Effector memory CD4-positive, alpha-beta T cell (primary cell): ENCODE measurements at places on chromosomes 16 and 17.

DNA sequence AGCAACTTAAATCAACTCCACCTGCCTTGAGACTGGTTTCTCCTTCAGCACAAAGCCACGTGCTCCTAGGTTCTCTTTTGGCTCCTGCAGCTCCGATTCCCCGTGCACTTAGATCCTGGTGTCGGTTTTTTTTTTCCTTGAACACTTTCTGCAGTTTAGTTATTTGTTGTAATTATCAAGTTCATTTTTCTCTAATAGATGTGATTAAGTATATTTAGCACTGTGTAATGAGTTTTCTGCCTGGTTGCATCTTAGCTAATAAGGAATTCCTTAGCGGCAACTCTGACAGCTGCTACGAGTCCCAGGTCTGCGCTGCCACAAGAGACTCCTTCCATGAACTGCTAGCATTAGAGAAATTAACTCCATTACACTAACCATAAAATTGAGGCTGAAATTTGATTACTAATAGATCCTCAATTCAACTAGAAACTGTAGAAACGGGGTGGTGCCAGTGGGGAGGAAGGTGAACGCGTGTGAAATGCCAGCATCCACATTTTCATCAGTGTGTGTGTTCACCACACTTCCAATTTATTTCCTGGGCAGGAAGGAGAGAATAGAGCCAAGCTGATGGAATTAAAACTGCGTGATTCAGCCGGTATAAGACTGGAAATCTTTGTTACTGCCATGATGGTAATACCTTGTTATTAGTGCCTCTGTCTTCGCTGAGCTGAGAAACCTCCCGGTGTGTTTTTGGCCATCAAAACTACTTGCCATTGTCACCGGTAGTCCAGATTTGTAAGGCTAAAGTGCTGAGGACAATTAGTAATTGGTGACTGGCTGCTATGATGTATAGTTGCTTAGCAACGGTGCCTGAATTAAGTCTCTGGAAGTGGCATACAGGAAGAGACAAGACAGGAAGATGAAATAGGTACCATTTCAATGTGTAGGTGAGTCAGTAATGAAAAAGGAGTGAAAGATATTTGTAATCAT lies 232.4 kb downstream of the IRX3 start:
- DNase-seq = no peak

DNA sequence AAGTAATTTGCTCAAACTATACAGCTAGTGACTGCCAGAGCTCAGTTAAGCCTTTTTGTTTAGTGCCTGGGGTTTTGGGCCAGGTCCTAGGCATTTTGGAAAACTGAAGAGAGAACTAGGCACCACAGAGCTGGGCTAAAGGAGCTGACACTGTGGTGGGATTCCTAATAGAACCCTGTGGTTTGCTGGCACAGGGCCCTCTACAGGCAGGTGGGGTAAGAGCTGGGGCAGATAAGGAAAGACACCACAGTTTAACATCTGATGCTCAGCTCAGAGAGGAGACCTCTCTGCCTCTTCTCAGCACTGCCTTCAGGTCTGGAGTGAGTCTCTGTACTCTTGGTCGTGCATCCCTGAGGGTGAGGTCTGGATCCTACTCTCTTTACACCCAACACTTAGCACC lies 121.2 kb downstream of the SNX11 start:
- DNase-seq = no peak

DNA sequence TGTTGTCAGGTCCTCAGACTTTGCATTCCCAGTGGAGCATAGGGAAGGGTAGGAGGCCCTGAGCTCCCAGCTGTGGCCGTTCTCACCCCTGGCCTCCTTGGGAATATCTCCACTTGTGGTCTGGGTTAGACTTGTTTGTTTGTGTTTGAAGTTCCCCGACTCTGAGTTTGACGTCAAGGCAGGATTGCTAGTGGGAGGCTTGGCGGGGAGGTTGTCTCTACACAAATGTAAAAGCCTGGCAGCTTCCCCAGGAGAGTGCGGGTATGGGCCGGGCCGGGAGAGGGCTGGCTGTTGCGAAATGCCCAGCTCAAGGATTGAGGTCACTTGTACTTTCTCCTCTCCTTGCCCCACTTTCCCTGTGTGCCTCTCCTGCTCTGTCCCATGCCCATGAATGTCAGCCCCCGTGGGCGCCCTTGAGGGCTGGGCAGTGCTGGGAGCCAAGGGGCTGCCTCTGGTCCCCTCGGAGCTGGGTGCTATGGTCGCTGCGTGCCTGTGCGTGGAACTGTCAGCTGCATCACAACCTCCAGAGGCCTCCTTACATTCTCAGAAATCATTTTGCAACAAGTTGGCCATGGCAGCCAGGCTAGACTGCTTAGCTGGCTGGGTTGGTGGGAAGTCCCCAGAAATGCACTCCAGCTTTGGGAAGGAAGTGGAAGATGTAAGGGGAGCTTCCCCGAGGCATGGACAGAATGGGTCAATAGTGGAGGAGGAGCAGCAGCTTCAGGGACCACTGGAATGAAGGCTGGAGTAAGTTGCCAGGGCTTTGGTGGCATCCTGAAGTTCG lies 84.3 kb downstream of the KSR1 start:
- DNase-seq = no peak

DNA sequence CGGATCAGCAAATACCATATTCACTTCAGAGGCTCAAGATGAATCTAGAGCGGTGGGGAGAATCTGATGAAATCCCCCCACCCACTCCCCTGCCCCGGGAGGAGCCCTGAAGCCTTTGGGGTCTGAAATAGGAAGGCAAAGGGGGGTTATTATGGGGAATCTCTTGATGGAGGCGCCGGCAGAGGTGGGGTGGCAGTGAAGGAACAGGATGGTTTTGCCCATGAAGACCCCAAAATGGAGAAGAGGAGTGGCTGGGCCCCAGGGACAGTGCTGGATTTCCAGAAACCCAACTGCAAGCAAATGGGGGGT lies 637 bp downstream of the WNT3 start:
- DNase-seq = no peak

GRCh38 chr17:75225016-75225415 lies 19.5 kb downstream of the NUP85 start:
- no peak for DNase-seq

DNA sequence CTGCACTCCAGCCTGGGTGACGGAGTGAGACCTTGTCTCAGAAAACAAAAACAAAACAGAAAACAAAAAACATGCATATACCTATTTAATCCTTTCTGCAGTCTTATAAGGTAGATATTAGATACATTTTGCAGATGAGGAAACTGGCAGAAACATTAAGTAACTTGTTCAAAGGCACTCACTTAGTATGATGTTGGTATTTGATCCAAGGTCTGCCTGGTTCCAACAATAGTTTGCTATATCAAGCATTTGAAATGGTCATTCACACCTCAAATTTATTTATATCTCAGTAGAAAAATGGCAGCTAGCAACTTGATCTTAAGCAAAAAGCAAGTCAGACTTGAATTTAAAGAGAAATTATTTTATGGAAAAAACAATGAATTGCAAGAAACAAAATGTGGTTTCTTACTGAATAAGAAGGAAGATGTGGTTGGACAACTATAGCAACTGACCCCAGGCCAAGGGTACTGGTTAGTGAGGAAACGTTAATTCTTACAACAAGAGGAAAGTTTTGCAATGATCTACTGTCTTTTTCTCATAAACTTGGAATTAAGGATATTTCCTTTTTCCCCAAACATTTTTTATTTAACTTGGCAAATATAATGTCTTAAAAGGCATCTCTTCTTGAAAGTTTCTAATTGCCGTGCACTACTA lies 19.7 kb downstream of the DHRS7B start:
- no peak for DNase-seq
